ENCODE measurements at places on chromosomes 4 and X.

DNA sequence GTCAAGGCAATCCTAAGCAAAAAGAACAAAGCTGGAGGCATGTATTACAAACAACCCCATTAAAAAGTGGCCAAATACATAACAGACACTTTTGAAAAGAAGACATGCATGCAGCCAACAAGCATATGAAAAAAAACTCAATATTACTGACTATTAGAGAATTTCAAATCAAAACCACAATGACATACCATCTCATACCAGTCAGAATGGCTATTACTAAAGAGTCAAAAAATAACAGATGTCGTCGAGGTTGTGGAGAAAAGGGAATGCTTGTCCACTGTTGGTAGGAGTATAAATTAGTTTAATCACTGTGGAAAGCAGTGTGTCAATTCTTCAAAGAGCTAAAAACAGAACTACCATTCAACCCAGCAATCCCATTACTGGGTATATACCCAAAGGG is 604.6 kb upstream of the GRIA3 start:
- no peak for DNase-seq
- H3K4me3 ChIP-seq = no peak overlapping the region
- no peak overlapping the region for H3K27ac ChIP-seq
- H3K4me1 ChIP-seq = no peaks in the 10 kb centered on the region
- no peaks in the 10 kb centered on the region for H3K36me3 ChIP-seq

- no peak overlapping the region for H3K4me3 ChIP-seq
- H3K27me3 ChIP-seq = no peaks in the 10 kb centered on the region
Observed at GRCh38 chr4:159444678-159445077, 341.8 kb downstream of the RAPGEF2 start.

DNA sequence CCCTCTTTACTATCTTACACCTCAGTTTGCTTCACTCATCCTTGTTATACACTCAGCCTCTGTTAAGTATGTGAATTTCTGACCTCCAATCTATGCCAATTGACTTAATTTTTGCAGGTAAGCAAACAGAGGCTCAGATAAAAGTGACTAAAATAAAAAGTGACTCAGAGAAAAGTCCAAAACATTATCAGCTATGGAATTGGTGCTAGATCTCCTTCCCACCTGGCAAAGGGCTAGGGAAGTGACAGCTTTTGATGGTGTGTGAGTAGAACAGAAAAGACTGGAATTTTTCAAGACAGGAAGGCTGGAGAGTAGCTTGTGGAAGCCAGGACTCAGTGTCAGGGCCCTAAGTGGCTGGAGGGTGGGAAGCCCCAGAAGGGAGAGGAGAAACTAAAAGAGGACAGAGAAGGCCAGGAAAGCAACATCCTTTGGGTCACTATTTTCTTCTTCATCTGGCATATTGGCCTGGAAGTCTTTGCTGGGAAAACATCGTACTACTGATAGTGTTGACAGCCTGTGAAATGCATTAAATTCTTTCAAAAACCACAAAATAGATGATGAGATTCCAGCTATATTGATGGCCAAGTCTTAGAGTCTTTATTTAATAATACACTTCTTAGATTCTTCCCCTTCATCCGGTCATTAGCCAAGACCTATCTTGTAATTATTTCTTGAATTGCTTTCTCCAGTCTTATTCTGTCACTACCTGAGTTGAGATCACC is 392.8 kb downstream of the RAPGEF2 start:
- no peaks in the 10 kb centered on the region for H3K4me1 ChIP-seq
- H3K27me3 ChIP-seq = no peaks in the 10 kb centered on the region
- no peak overlapping the region for H3K27ac ChIP-seq
- no peaks in the 10 kb centered on the region for H3K36me3 ChIP-seq
- no peak for DNase-seq

DNA sequence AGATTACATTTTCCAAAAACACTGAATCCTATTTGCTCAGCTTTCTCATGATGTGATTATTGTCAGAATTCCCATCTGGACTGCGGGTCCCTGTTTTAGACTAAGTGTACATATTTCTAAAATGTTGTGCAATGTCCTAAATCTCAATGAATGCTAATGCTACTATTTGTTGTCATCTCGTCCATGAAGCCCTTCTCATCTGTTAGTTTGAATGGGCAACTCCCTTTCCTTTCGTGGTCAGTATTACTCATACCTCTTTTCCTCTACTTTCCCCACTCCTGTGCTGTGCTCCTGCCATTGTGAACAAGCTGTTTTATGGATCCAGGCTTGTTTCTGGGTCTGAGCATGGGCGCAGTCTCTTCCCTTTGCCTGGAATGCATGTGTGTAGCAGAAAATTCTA is 91.0 kb downstream of the MID1 start:
- no peak overlapping the region for H3K4me3 ChIP-seq
- no peaks in the 10 kb centered on the region for H3K36me3 ChIP-seq
- H3K27me3 ChIP-seq = no peaks in the 10 kb centered on the region
- H3K4me1 ChIP-seq = no peaks in the 10 kb centered on the region

DNA sequence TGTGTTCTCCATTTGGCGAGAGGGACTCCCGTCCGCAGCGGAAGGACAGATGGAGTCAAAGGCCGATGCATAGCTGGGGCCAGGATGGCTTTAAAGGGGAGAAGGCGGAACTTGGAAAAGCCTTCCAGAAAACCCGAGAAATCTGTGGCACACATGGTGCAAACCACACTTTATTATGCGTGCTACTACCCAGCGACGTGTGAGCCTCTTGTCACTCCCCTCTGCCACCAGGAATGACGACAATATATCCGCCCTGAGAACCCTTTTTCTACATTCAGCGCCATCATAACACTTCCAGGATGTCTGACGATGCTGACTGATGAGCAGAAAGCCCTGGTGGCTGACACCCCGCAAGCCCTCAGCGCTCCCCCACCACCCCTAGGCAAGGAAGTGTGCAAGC is 689 bp upstream of the DCHS2 start:
- peaks cover 4% of the 10 kb centered on the region for H3K4me1 ChIP-seq
- no peaks in the 10 kb centered on the region for H3K36me3 ChIP-seq
- peak overlapping the region; percentile 43 for H3K4me3 ChIP-seq
- no peak for DNase-seq
- peaks cover 46% of the 10 kb centered on the region for H3K27me3 ChIP-seq
- no peak overlapping the region for H3K27ac ChIP-seq

GRCh38 chrX:108064613-108065012 is 19.7 kb downstream of the VSIG1 start:
- no peaks in the 10 kb centered on the region for H3K36me3 ChIP-seq
- no peak overlapping the region for H3K4me3 ChIP-seq
- DNase-seq = no peak
- no peaks in the 10 kb centered on the region for H3K27me3 ChIP-seq
- H3K4me1 ChIP-seq = no peaks in the 10 kb centered on the region

DNA sequence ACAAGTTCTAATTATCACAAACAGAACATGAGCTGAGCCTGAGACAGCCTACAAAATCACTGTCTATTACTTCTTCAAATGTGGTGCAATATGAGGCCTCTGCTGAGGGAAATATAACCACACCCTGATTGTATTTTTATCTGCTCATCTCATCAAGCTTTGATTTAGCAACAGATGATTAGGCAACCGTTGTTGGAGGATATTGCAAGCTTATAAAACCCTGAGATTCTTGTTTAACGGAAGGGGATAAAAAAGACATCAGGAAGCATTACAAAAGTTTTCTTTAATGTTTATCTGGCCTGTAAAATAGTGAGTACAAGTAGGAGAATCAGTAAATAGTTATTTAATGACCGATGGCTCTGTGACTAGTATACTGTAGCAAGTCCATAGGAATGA is 108.5 kb downstream of the ZNF330 start:
- no peak for DNase-seq
- no peaks in the 10 kb centered on the region for H3K27me3 ChIP-seq
- H3K27ac ChIP-seq = no peak overlapping the region
- H3K4me3 ChIP-seq = no peak overlapping the region
- H3K4me1 ChIP-seq = no peaks in the 10 kb centered on the region

DNA sequence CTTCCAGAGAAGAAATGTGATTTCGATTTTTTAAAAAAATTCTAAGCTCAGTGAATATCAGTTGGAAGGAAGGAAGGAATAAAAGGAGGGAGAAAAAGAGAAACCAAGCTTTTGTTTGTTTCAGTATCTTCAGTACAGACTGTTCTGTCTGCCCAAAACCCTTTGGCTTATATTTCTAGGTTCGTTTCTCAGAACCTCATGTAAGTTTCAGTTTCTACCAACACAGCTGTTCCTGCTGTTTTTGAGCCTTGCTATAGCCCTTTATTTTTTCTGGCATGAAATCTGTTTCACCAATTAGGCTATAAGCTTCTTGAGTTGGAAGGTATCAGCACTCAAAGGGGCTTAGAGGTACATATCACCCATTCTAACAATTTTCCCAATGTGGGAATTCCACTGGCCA is 157.9 kb downstream of the GBA3 start:
- DNase-seq = no peak
- no peaks in the 10 kb centered on the region for H3K27me3 ChIP-seq
- H3K36me3 ChIP-seq = no peaks in the 10 kb centered on the region
- no peak overlapping the region for H3K4me3 ChIP-seq
- no peak overlapping the region for H3K27ac ChIP-seq
- no peaks in the 10 kb centered on the region for H3K4me1 ChIP-seq

DNA sequence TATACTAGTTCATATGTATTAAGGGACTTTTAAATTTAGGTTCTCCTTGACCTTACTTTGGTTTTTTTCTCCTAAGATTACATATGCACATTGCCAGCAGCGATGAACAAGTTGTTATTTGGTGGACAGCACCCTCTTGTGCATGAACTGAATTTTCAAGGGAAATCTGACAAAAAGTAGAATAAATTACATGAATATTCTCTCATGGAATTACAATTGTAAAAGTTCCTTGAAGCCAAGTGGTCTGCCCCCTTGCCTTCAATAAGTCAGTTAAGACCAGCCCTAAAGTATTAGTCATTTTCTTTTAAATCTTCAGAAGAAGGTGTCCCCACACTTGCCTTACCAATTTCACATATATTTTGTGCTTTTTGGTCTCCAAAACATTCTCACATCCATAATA is 30.7 kb upstream of the SMARCA5 start:
- no peak for DNase-seq
- no peaks in the 10 kb centered on the region for H3K36me3 ChIP-seq
- no peaks in the 10 kb centered on the region for H3K4me1 ChIP-seq
- H3K4me3 ChIP-seq = no peak overlapping the region
- H3K27me3 ChIP-seq = no peaks in the 10 kb centered on the region
- no peak overlapping the region for H3K27ac ChIP-seq

- no peaks in the 10 kb centered on the region for H3K4me1 ChIP-seq
- no peak for DNase-seq
- no peak overlapping the region for H3K27ac ChIP-seq
- no peaks in the 10 kb centered on the region for H3K27me3 ChIP-seq
- no peak overlapping the region for H3K4me3 ChIP-seq
- H3K36me3 ChIP-seq = no peaks in the 10 kb centered on the region
Observed at GRCh38 chrX:14618177-14618965, 89.0 kb downstream of the GLRA2 start.

- peaks cover 6% of the 10 kb centered on the region for H3K4me1 ChIP-seq
- H3K27me3 ChIP-seq = no peaks in the 10 kb centered on the region
- H3K4me3 ChIP-seq = no peak overlapping the region
- DNase-seq = no peak
Observed at GRCh38 chr4:105060628-105061027, 86.0 kb upstream of the TET2 start.

GRCh38 chr4:77355731-77356130 is 198.7 kb downstream of the CCNG2 start:
- no peaks in the 10 kb centered on the region for H3K4me1 ChIP-seq
- no peak overlapping the region for H3K27ac ChIP-seq
- no peaks in the 10 kb centered on the region for H3K27me3 ChIP-seq
- no peaks in the 10 kb centered on the region for H3K36me3 ChIP-seq
- no peak for DNase-seq
- H3K4me3 ChIP-seq = no peak overlapping the region

- no peak overlapping the region for H3K4me3 ChIP-seq
- H3K27ac ChIP-seq = no peak overlapping the region
- H3K4me1 ChIP-seq = no peaks in the 10 kb centered on the region
- no peaks in the 10 kb centered on the region for H3K27me3 ChIP-seq
- DNase-seq = no peak
Observed at GRCh38 chr4:115660465-115660864, 547.0 kb upstream of the NDST4 start.

GRCh38 chr4:54945838-54946237 is 179.6 kb downstream of the KDR start:
- no peak overlapping the region for H3K4me3 ChIP-seq
- no peaks in the 10 kb centered on the region for H3K36me3 ChIP-seq
- no peak overlapping the region for H3K27ac ChIP-seq
- H3K4me1 ChIP-seq = no peaks in the 10 kb centered on the region
- DNase-seq = no peak
- no peaks in the 10 kb centered on the region for H3K27me3 ChIP-seq

GRCh38 chr4:117357437-117357836 is 272.1 kb upstream of the TRAM1L1 start:
- H3K36me3 ChIP-seq = no peaks in the 10 kb centered on the region
- H3K27me3 ChIP-seq = no peaks in the 10 kb centered on the region
- no peak overlapping the region for H3K27ac ChIP-seq
- no peaks in the 10 kb centered on the region for H3K4me1 ChIP-seq

DNA sequence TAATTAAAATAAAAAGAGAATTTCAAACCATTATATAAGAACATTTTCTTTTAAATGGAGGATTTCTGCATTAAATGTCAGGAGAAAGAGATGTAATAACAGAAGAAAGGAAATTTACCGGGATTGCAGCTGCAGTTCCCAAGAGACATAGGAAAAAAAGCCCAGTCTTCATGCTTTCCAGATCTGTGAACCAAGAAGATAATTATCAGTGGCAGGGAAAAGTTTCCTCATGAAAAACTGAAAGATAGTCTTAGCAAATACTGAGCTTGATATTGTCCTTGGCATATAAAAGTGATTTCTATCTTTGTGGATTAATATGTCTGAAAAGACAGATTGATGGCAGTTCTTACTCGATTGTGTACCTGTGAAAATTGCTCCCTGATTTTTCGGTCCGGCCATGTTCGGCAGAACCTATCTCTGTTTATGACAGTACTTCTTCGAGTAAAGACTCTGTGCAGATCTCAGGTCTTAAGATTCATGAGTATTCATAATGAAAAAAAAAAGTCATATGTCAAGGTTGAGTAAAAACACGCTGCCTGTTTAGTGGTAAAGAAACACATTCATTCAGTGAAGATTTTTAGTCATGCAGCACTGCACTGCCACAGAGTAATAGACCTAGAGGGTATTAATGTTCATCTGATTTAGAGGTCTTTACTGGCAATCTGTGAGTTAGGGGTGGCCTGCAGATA is 29.6 kb downstream of the SPARCL1 start:
- DNase-seq = no peak
- no peaks in the 10 kb centered on the region for H3K27me3 ChIP-seq
- H3K27ac ChIP-seq = no peak overlapping the region
- H3K36me3 ChIP-seq = no peaks in the 10 kb centered on the region
- H3K4me3 ChIP-seq = no peak overlapping the region
